ENCODE measurements at places on chromosomes 5 and 9.

- DNase-seq: no peak
These were observed 132.9 kb upstream of the LMX1B start for GRCh38 chr9:126480813-126481212.

DNA sequence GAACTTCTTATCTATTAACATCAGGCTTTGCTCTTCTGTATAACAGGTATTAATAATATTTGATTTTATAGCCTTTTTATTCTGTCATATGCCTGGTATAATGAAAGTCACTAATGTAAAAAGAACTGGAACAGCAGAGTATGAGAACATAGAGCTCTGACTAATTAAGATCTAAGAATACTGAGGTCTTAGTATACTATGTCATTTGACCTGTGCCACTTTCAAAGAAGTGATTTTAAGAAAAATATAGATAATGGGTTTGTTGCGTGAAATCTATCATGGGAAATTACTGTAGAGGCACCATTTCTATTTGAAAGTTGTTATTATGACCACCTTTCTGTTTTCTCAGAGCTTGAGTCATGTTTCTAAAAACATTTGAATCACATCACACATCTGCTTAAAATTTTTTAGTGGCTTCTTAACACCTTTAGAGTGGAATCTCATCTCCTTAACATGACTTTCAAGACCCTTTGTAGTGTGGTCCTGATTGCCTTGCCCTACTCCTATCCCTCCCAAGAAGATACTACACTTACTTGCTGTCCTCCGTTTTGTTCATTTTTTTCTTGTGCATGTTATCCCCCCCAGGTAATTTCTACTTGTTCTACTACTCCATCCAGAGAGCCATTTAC lies 14.3 kb downstream of the WDR36 start:
- DNase-seq: no peak

GRCh38 chr9:92728831-92729734 lies 35.5 kb downstream of the BICD2 start:
- DNase-seq: no peak

DNA sequence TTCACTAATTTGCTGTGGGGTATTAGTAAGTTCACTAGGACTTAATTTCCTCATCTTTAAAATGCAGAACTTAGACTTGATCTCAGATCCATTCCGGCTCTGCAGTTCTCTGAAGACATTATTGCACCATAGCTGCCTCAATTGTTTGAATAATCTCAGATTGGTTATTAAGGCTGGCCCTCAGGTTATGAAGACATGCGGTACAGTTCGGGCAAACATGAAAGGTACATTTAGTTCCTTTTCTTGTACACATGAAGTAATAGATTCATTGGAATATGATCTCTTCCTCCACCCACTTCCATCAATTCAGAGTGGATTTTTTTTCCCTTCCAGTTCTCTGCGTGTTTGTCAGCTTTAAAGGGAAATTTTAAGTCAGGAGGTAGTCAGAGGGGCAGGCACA lies 28.0 kb downstream of the ATP6V0E1 start:
- DNase-seq: no peak

DNA sequence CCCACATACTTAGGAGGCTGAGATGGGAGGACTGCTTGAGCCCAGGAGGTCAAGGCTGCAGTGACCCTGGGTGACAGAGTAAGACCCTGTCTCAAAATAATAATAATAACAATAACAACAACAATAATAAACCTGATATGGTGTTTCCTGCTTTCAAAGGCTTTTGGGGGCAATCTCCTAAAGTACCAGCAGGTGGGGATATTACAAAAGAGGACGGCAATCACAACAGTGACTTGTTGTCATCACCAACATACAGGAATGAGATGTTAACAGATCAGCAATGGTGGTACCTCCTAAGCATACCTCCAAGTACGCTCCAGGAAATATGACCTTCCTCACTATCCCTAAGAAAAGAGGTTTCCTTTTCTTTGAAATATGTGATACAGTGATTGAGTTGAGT lies 91.1 kb upstream of the RNF180 start:
- no peak for DNase-seq

DNA sequence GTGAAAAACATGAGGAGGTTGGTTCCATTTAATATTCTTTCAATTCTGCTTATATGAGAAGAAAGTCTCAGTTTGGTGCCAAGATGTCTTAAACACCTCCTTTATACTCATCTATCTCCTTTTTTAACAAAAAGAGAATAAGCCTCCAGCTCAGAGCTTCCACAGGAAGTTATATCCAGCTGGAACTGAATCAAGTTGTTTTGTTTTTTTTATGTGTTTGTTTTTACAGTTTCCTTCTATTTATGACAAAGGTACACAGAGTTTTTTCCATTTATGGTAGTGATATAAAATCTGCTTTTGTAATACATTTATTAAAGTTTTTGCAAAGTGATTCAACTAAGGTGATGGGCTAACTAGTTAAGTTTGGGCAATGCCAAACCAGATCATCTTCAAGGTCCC lies 10.4 kb downstream of the SPARC start:
- DNase-seq: no peak

Data from activated T-helper 1 cell treated with anti-CD3 and anti-CD28 coated beads, Interleukin-12 subunit alpha, Interleukin-12 subunit beta, Interleukin-2, Interleukin-4 antibody, amounts not matched to agents 30 ng/mL and 10 ng/mL and 1 ng/mL, durations not matched to agents 14 hours and 24 hours and 36 hours (primary cell).